ENCODE measurements at places on chromosomes 1 and 21. TPM values are rescaled to one million over a fixed set of nuclear protein-coding genes. Genes with fewer than 3 reads are reported as not detected.

The TMEM82 gene
- polyA plus RNA-seq: not detected

The TSPEAR gene
- polyA plus RNA-seq: 0.03 TPM

The ACOT11 gene
- polyA plus RNA-seq: 7.2 TPM

The HSPA6 gene
- polyA plus RNA-seq: 0.07 TPM

DNA sequence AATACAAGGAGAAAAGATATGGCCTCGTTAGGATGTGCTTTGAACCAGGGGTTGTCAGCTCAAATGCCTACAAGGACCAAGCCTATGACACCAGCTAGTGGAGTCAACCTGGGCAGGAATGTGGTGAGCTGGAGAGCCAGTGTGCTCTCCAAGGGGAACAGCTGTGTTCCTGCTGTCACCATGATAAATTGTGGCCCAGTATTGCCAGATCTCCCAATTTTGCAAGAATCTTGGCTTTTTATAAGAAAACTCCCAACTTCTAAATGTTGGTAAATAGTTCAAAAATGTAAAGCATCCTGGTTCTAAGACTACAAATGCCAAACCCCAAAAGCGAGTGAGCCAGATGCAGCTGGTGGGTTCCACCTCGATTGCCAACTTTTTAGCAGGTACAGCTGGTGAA is 391.1 kb downstream of the PLPP3 start:
- no peak overlapping the region for H3K4me3 ChIP-seq
- DNase-seq: no peak
- no peaks in the 10 kb centered on the region for H3K36me3 ChIP-seq
- H3K27me3 ChIP-seq: no peaks in the 10 kb centered on the region
- H3K4me1 ChIP-seq: peaks cover 30% of the 10 kb centered on the region

- H3K36me3 ChIP-seq: no peaks in the 10 kb centered on the region
- peaks cover 2% of the 10 kb centered on the region for H3K4me1 ChIP-seq
- H3K27ac ChIP-seq: no peak overlapping the region
- H3K27me3 ChIP-seq: no peaks in the 10 kb centered on the region
- no peak overlapping the region for H3K4me3 ChIP-seq
Observed at GRCh38 chr1:65112811-65113210, 35.2 kb upstream of the AK4 start.

DNA sequence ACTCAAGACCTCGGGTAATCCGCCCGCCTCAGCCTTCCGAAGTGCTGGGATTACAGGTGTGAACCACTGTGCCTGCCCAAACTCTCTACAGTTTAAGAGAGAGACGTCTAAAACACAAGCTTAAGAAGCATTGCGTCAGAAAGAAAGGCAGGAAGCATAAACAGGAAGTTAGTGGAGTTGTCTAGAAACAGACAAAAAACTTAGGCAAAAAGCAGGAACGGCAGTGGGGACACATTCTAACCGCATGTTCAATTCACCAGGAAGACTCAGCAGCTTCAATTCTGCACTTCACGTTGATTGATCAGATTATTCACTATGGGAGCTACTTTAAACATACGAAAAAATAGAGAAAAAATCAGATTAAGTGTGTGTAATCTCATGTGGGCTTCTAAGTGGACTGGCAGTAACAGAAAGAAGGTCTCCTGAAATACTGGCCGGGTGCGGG is 7.4 kb downstream of the CFAP74 start:
- no peaks in the 10 kb centered on the region for H3K27me3 ChIP-seq
- no peak for DNase-seq
- H3K4me3 ChIP-seq: no peak overlapping the region
- H3K4me1 ChIP-seq: no peaks in the 10 kb centered on the region

GRCh38 chr1:94821636-94822305 is 1.6 kb downstream of the SLC44A3 start:
- no peaks in the 10 kb centered on the region for H3K36me3 ChIP-seq
- DNase-seq: peak; percentile 28
- H3K4me1 ChIP-seq: no peaks in the 10 kb centered on the region

DNA sequence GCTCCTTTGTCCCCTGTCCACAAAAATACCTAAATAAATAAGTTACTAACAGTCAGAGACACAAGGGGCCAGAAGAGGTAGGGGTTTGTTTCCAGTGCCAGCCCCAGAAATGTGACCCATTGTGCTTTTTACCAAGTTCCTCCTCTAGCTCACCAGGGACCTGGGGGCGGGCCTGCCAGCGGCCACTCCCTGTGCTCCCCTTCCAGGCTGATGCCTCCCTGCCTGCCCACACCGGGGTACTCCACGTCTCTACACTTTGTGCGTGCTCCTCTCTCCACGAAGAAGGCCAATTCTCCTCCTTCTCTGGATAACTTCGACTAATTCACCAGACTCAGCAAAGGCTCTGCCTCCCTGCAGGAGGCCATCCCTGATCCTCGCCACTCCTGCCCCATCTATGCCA is 72.1 kb downstream of the BCAR3 start:
- H3K27me3 ChIP-seq: no peaks in the 10 kb centered on the region
- DNase-seq: no peak
- peak overlapping the region; percentile 92 for H3K27ac ChIP-seq
- peaks cover 70% of the 10 kb centered on the region for H3K4me1 ChIP-seq

- no peaks in the 10 kb centered on the region for H3K36me3 ChIP-seq
- H3K27me3 ChIP-seq: no peaks in the 10 kb centered on the region
- H3K27ac ChIP-seq: peak overlapping the region; percentile 60
Observed at GRCh38 chr1:9539829-9540550, 725 bp downstream of the SLC25A33 start.

DNA sequence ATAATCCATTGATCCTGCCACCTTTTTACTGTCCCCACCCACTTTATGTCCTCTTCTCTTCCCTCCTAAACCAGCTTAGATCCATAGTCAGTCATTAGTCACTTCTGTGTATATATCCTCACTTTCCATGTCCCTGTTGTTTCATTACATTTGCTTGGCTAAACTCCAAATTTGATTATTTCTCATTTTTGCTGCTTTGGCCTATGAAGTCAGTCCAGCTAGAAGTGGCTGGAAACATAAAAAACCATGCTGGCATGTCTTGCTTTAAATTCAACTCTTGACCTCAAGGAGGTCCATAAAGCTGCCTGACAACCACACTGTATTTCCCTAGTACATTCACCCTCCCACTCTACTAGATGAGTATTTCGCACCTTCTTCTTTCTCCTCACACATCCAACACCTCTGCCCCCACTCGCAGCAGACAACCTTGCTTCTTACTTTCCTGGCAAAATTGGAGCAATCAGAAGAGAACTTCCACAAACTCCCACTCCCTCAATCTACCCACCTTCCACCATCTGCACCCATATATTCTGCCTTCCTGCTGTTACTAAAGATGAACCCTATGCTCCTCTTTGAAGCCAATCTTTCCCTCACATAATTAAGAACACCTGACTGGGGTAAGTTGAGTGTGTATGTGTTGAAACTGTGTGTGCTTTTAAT is 72.1 kb downstream of the ZNF648 start:
- no peak overlapping the region for H3K27ac ChIP-seq
- no peaks in the 10 kb centered on the region for H3K4me1 ChIP-seq
- no peak for DNase-seq
- no peaks in the 10 kb centered on the region for H3K27me3 ChIP-seq
- H3K4me3 ChIP-seq: no peak overlapping the region

DNA sequence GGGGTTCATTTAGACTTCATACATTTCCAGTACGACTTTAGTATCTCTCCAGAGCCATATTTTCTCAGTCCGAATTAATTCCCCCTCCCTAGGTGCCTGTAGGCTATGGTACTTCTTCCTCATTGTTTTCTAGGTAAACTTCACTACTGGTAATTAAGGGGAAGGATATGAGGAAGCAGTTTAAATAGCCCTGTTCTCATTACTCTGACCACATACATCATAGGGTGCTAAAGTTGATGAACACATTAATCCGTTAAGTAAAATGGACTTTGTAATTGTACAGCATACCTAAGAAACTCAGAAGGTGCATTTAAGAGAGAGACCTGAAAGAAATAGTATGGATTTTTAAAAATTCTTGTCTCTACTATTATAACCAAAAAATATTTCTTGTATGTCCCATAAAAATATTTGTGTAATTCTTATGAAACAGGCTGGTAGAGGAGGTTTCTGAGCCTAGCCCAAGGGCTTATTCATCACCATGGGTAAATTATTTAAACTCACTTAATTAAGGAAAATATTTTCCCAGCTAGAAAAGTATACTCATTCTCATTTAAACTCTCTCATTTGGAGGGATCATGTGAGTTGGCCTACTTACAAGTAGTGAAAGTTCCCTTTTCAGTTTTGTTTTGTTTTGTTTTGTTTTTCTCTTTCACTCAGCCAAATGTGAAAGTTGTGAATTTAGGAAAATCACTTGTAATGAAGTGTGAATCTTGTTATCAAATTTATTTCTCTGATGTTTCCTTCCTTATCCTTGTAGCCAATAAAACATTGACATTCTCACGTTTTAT is 2.0 kb downstream of the PRMT6 start:
- H3K36me3 ChIP-seq: peaks cover 22% of the 10 kb centered on the region
- H3K4me1 ChIP-seq: peaks cover 12% of the 10 kb centered on the region
- peak overlapping the region; percentile 99 for H3K4me3 ChIP-seq
- DNase-seq: no peak
- H3K27me3 ChIP-seq: no peaks in the 10 kb centered on the region

GRCh38 chr1:232511172-232511571 is 118.8 kb downstream of the SIPA1L2 start:
- DNase-seq: no peak
- no peaks in the 10 kb centered on the region for H3K4me1 ChIP-seq
- no peaks in the 10 kb centered on the region for H3K36me3 ChIP-seq
- no peaks in the 10 kb centered on the region for H3K27me3 ChIP-seq

DNA sequence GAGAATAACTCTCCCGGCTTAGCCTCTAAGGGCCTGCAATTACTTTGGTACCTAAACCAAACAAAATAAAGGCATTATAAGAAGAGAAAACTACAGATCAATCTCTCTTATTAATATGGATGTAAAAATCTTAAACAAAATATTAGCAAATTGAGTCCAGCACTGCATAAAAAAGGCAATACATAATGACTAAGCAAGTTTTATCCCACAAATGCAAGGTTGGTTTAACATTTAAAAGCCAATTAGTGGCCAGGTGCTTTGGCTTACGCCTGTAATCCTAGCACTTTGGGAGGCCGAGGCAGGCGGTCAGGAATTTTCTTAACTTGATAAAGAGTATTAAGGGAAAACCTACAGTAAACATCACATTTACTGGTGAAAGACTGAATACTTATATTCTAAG is 67.1 kb upstream of the MAB21L3 start:
- no peak overlapping the region for H3K4me3 ChIP-seq
- H3K4me1 ChIP-seq: no peaks in the 10 kb centered on the region
- no peak overlapping the region for H3K27ac ChIP-seq
- DNase-seq: no peak

Measured in SK-N-SH (cell line).